Stimulated activated CD4-positive, alpha-beta T cell treated with anti-CD3 and anti-CD28 coated beads, TNF-alpha, amount 100 ng/mL, for 24 hours (primary cell): ENCODE measurements at places on chromosomes 3 and 15.

- DNase-seq: no peak
Measured at GRCh38 chr3:164640591-164640990, 437.7 kb downstream of the SI start.

DNA sequence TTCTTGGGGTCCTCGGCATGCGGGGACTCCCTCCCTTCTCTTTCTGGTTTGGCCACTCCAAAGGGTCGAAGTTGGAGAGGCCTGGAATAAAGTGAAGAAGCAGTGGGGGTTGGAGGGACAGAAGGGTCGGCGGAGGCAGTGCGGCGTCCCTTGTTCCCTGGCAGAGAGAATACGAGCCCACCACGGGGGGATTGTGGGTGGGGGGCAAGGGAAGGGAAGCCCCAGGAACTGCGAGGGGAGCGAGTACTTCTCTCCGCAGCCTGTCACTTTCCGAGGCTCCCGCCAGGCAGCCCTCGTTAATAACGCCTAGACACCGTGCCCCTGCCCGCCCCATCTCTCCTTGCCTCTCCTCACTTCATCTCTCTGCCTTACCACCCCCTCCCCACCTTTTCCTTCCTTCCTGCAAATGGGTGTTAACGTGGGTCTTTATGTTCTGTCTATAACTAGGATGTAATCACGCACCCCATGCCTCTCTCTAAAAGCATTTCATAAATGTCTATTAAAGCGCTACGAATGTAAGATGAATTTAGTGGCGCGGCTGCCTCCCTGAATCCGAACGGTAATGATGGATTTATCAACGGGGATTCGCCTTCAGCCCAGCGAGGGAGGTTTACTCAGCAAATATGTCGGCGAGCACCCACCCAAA lies 13.7 kb downstream of the NR2F2 start:
- DNase-seq: no peak

DNA sequence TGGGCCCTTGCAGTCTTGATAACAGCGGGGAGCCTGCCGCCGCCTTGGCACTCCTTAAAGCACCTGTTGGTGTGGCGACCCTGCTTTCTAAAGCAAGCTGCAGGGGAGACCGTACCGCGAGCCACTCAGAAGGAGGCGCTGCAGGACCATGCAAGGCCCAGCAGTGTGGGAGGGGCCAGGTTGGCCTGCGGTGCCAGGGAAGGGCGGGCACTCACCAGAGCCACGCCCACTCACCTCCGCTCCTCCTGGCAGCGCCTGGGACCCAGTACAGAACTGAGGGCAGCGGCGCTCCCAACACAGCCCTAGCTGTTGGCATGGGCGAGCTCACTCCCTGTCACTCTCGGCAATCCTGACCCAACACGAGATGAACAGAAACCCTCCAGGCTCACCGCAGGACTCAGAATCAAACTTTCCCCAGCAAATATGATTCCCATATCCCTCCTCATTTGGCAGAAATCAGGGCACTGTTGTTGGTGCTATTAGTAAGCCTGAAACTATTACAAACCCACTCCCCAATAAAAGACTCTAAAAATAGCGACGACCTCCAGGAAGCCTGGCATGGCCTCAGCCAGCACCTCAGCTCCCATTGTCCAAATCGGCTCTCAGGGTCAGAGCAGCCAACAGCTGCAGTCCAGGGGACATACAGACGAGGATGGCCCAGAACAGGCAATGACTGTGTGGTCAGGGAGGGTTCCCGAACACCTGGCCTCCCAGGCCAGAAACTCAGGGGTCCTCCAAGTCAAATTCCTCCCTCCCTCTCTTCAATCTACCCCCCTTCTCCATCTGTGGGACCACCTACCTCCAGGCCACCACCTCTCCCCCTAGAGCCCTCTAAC lies 77.2 kb downstream of the TBC1D2B start:
- DNase-seq: peak; percentile 69

DNA sequence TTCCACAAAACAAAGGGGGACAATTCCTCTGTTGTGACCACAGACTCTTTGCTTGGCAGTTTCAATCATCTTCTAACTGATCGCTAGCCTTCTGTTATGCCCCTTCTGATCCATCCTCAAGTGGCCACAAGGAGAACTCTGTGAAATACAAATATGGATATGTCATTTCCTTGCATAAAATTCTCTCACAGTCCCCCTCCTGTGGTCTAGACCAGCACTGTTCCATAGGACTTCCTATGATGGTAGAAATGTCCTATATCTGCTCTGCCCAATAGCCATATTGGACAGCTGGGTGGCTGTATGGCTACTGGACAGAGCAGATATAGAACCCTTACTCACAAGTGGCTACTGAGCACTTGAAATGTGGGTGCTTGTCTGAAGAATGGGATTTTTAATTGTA lies 25.9 kb upstream of the SNRK start:
- DNase-seq: no peak

DNA sequence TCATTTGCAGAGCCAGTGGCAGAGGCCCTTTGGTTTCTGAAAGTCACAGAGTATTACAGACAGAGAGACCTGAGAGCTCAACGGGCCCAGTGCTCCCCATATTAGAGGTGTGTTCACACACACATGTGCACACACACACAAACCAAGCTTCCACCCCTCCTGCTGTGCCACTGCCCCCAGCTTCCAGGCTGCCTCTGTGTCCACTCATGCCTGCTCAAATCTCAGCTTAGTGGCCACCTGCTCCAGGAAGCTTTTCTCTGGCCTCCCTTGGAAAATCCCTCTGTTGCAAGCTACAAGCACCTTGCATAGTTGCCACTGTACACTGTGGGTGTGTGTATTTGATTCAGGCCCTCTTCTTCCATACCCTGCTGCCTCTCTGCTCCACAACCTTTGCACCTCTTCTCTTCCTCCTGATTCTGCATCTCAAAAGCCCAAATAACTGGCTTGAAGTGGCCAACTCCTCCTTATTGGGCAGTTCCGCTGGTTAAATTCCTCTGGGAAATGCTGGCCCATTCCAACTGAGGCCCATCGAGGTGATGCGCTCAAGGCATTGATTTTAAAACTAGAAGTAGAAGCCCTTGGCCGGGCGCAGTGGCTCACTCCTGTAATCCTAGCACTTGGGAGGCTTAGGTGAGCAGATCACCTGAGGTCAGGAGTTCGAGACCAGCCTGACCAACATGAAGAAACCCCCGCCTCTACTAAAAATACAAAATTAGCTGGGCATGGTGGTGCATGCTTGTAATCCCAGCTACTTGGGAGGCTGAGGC lies 23.0 kb downstream of the MESD start:
- DNase-seq: no peak

DNA sequence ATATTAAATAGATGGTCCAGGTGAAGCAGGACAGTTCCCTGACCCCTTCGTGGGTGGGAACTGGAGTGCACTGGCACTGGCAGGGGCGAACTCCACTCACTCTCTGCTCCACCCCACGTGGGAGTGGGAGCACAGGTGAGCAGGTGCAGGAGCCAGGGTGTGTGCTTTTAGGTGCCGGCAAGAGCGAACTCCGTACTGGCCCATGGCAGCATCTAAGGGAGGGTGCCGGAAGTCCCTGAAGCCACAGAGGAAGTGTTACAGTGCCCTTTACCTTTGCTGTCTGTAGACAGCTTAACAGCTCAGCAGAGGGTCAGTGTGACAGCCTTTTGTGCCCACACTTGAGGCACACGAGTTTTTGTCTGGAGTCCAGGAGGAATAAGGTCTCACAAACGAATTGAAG lies 26.7 kb upstream of the PIAS1 start:
- DNase-seq: no peak

- DNase-seq: no peak
Measured at GRCh38 chr15:74960995-74961588, 4.5 kb upstream of the RPP25 start.

GRCh38 chr3:60557122-60557521 lies 694.1 kb downstream of the FHIT start:
- DNase-seq: no peak
